ENCODE measurements at places on chromosomes 5 and 9.

GRCh38 chr9:78821126-78821822 lies 524.3 kb downstream of the PSAT1 start:
- no peak for DNase-seq

- peak; percentile 71 for DNase-seq
Measured at GRCh38 chr9:76528642-76529190, 69.7 kb downstream of the GCNT1 start.

DNA sequence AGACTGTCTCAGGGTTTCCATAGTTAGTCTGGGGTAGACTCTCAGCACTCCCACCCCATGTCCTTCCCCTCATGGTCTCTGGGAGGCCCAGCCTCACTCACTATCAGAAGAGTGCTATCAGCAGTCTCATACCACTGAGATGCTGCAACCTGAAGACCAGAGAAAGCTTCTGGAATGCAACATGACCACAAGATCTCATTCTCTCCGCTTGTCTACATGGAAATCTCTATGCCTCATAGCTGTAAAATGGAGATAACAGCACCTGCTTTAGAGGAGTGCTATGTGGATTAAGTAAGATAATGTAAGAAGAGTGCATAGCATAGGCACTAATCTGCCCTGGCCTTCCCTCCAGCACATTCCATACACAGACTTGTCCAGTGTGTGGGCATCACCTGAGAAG lies 47.0 kb upstream of the ZNF169 start:
- no peak for DNase-seq

DNA sequence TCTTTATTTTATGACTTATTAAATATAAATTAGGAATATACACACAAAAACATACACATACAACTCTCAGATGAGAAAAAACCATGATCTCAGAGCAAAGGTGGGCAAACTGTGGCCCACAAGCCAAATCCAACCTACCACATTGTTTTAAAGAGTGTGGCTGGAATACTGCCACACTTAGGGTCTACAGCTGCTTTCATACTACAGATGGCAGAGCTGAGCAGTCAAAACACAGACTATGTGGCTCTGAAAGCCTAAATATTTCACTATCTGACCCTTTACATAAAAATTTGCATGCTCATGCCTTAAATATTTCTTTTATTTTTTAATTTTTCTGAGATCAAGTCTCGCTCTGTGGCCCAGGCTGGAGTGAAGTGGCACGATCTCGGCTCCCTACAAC lies 28.3 kb downstream of the LEAP2 start:
- DNase-seq = no peak

- DNase-seq = no peak
Measured at GRCh38 chr5:161256957-161257356, 289.6 kb downstream of the GABRB2 start.

DNA sequence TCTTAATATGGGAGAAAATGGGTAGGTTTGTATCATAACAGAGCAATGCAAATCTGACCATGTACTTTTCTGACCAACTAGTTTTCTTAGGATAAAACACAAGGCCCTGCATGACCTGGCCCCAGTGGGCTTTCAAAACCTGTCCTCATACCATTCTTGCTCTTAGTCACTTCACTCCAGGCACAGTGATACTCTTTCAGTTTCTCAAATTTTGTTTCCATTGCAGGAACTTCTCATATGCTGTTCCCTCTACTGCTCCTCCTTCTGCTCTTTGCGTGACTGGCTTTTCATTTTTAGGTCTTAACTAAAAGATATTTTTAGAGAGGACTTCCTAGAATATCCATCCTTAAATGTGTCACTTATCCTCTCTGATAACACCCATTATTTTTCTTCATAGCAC lies 112.4 kb downstream of the INIP start:
- no peak for DNase-seq

- peak; percentile 57 for DNase-seq
Measured at GRCh38 chr5:79236970-79237739, 1.2 kb downstream of the JMY start.

DNA sequence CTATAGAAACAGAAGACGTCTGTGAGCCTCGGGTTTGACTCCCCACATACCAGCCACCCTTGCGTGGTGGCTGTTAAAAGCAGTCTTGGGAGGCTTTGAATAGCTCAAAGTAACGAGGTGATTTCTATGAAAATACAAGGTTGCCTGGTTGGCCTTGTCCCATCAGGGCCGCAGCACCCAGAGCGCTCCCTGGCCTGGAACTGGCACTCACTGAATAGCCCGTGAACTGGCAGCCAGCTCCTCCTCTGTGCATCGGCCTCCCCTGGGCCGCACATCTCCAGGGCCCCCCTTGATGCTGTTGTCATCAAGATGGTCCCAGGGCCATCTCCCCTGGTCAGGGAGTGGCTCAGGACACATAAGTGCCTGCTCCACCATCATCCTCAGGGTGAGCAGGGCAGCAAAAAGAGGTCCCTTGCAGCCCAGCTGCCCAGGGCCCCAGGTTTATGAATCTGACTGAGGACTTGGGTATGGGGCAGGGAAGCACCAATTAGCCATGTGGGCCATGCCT lies 144.6 kb upstream of the PPP1R26 start:
- DNase-seq = no peak

- no peak for DNase-seq
Measured at GRCh38 chr5:125476901-125477585, 730.6 kb upstream of the ZNF608 start.

DNA sequence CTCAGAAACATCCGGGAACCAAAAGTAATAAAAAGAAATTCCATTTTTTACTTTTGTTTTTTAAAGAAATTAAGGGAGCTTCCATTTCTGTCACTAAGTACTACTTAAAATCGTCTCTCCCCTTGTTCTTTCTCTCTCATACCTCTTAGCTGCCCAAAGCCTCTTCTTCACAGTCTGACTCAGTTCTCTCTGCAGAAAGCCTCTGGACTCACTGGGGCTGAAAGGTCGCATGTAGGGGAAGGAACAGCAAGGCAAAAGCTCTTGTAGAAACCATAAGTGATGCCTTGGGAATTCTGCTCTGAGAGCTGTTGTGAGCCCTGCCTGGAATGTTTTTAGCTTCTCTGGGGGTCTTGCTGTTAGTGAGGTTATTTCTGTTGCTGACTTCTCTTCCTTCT lies 100.8 kb upstream of the RANBP3L start:
- DNase-seq = no peak

DNA sequence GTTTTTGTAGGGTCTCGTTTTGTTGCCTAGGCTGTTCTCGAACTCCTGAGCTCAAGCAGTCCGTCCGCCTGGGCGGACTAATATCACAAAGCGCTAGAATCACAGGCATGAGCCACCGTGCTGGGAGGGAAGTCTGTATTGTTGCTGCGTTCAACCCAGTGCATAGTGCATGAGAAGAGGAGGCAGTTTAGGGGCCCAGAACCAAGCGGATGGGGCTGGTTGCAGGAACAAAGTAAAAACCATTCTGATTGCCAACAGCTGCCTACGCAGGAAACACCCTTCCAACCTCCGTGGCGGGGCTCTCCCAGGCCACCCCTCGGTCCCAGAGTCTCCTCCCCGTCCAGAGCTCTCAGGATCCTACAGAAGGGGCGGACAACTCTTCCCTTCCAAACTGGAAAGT lies 87.1 kb downstream of the ANXA2R start:
- no peak for DNase-seq

- no peak for DNase-seq
Measured at GRCh38 chr5:124634228-124634739, 112.2 kb downstream of the ZNF608 start.

- DNase-seq = no peak
Measured at GRCh38 chr5:43288269-43288831, 24.9 kb downstream of the HMGCS1 start.

DNA sequence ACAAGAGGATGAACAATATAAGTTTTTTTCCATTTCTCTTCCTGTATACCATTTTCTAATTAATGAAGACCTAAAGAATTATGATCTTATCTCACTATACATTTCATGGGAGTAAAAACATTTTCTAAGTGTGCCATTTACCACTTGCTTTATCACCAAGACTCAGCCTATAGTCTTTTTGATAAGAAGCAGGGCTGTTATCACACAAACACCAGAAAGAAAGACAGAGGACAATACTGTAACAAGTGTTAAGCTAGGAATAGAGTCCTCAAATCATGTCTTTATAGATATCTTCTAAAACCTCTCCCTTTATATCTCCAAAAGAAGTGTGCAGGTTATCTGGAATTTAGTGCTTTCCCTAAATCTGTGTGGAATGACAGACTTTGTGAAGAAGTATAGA lies 119.7 kb downstream of the FAM174A start:
- DNase-seq = no peak

DNA sequence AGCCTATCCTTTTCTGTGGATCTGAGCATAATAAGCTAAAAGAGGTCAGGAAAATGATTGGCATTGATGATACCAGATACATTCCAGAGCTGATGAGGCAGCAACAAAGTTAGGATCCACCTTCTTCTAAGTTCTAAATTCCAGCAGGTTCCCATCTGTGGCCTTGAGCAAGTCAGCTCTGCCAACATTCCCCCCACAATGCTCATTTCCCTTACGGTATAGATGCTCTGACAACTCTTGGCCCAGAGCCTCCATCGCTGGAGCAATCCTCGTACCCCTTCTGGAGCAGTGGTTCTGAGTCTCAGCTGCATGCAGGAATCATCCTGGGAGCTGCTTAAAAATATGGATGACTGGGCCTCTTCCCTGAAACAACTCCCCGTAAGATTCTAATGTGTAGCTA lies 78.1 kb downstream of the MED27 start:
- DNase-seq = no peak

GRCh38 chr5:142597546-142598337 lies 88.1 kb downstream of the FGF1 start:
- DNase-seq = no peak

DNA sequence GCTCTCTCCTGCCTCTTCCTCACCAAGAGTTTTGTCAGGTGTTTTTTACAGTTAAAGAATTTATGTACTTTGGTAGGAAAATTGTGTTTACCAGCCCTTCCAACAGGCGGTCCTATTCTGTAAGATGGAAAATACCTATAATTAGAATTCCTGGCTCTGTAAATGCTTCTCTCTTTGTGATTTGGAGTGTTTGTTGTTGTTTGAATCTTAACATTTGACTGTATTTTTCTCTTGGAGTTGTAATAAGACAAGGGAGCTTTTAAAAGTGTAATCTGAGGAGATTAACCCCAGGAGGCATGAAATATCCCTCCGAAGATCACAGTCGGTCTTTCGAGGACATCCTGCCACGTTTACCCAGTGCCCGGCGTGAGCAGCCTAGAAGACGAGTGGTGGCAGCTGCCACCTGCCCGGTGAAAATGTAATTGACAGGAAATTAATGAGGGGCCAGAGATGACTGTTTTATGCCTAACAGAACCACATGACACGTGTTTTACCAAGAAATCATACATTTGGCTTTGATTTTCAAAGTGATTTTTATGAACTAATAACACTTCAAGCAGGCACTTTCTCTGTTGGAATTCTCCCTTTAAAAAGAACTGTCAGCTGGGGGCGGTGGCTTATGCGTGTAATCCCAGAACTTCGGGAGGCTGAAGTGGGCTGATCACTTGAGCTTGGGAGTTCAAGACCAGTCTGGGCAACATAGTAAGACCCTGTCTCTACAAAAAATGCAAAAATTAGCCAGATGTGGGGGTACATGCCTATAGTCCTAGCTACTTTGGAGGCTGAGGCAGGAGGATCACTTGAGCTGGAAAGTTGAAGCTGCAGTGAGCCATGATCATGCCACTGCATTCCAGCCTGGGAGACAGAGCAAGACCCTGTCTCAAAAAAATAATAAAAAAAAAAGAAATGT lies 20.0 kb downstream of the ANKRD33B start:
- no peak for DNase-seq

- DNase-seq = no peak
Measured at GRCh38 chr5:77945874-77946273, 169.7 kb upstream of the TBCA start.

- DNase-seq = no peak
Measured at GRCh38 chr9:38435521-38435920, 11.3 kb upstream of the IGFBPL1 start.

GRCh38 chr9:14043483-14043882 lies 270.5 kb downstream of the NFIB start:
- no peak for DNase-seq

- DNase-seq = no peak
Measured at GRCh38 chr9:128927731-128928411, 7.1 kb downstream of the PHYHD1 start.

GRCh38 chr9:19102181-19102630 lies 498 bp downstream of the HAUS6 start:
- DNase-seq = no peak

- DNase-seq = no peak
Measured at GRCh38 chr9:22033012-22033630, 24.0 kb upstream of the CDKN2B start.

DNA sequence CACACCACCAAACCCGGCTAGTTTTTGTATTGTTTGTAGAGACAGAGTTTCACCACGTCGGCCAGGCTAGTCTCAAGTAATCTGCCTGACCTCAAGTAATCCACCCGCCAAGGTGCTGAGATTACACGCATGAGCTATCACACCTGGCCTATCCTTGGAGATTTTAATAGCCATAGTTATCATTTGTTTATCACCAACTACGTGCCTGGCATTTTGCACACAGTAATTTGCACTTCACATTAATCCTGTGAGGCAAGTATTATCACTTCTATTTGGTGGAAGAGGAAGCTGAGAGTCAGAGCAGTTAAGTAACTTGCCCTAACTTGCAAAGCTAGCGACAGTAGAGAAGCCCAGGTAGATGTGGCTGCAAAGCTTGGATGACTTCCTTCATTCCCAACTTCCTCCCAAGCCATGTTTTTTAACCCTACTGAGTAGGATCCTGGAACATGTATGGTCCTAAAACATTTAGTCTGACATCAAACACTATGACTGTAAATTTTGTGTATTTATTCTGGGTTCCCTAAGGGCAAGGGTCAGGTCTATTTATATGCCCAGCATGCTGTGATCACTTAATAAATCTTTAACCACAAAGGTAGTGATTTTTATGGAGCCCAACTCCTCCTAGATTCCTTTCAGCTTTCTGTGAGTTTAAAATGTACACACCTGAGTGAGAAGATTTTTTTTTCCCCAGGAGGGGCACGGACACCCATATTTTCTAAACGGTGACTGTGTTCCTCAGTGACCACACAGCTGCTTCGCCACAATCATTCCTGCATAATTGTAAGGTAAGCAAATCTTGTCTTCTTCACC lies 100.2 kb upstream of the RAI14 start:
- DNase-seq = no peak

- DNase-seq = peak; percentile 54
Measured at GRCh38 chr5:179319123-179319522, 26.1 kb downstream of the ADAMTS2 start.

- no peak for DNase-seq
Measured at GRCh38 chr5:112344540-112344939, 74.5 kb downstream of the EPB41L4A start.

GRCh38 chr5:82073179-82073578 lies 101.4 kb downstream of the ATG10 start:
- DNase-seq = no peak

- DNase-seq = peak; percentile 12
Measured at GRCh38 chr9:123424552-123425225, 68.7 kb downstream of the CRB2 start.

All from aorta (tissue), 5 donors.